ENCODE measurements at places on chromosomes 5 and 9. TPM values are rescaled to one million over a fixed set of nuclear protein-coding genes. Genes with fewer than 3 reads are reported as not detected.

Gene CDX1
- not detected for total RNA-seq

Gene DMGDH
- total RNA-seq = 7.3 TPM

Gene BAAT
- total RNA-seq = 2.6 TPM

- no peak overlapping the region for H3K4me3 ChIP-seq
- no peaks in the 10 kb centered on the region for H3K36me3 ChIP-seq
- H3K27me3 ChIP-seq = no peaks in the 10 kb centered on the region
- H3K27ac ChIP-seq = no peak overlapping the region
- DNase-seq = no peak
These were observed 47.2 kb upstream of the LIFR start for GRCh38 chr5:38603691-38604090.

GRCh38 chr5:157766902-157767301, 23.4 kb downstream of the LSM11 start:
- DNase-seq = no peak
- no peaks in the 10 kb centered on the region for H3K36me3 ChIP-seq
- no peak overlapping the region for H3K4me3 ChIP-seq
- no peak overlapping the region for H3K27ac ChIP-seq
- H3K27me3 ChIP-seq = no peaks in the 10 kb centered on the region
- H3K4me1 ChIP-seq = peaks cover 6% of the 10 kb centered on the region

DNA sequence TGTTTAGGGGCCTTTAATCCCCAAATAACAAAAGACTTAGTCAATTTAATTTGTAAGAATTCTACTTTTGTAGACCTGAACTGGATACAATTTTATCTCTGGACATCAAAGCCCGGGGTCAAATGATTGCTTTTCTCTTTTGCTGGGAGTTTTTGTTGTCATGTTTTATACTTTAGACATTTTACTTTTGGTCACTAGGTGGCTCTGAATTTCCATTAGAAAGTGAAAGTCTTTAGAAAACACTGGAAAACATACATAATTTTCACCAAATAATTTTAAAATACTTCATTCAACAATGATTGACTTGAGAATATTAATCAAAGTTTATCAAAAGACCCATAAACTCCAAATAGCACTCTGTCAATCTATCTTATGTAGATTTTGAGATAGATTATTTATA, 2.8 kb upstream of the PCA3 start:
- no peak overlapping the region for H3K27ac ChIP-seq
- DNase-seq = no peak
- no peaks in the 10 kb centered on the region for H3K36me3 ChIP-seq
- H3K4me3 ChIP-seq = no peak overlapping the region
- no peaks in the 10 kb centered on the region for H3K4me1 ChIP-seq

DNA sequence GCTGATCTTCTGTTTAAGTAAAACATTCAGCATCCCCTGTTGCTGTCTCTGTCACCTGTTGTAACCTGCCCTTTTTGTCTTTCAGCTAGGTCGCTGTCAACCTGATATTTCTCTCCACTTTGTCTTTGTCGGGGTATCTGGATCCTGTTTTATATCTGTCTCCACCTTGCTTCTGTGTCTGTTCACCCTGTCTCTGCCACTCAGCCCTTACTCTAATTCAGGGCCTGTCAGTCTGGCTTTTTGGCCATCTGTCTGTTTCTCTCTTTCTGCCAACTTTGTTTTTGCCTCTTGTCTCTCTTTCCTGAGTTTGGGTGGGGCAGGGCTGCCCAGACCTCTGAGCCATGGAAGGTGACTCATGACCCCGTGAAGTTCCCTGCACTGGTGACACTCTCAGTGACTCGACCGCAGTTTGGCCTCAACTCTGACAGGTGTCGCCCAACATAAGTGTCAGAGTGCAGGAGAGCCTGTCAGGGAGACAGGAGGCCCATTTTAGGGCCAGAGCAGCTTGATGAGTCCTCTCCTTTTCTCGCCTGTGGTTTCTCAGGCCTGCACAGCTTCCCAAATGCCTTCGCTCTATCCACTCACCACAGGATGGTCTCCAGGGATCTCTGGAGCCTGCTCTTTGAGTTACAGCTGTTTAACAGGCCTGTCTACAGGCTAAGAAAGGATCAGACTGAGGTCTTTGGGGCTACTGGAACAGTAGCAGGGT, 868 bp downstream of the ZBTB43 start:
- H3K36me3 ChIP-seq = no peaks in the 10 kb centered on the region
- peak overlapping the region; percentile 95 for H3K27ac ChIP-seq
- no peaks in the 10 kb centered on the region for H3K27me3 ChIP-seq
- H3K4me1 ChIP-seq = peaks cover 22% of the 10 kb centered on the region

Measured in body of pancreas (tissue), 4 donors.